ENCODE measurements at places on chromosomes 13 and 19.

DNA sequence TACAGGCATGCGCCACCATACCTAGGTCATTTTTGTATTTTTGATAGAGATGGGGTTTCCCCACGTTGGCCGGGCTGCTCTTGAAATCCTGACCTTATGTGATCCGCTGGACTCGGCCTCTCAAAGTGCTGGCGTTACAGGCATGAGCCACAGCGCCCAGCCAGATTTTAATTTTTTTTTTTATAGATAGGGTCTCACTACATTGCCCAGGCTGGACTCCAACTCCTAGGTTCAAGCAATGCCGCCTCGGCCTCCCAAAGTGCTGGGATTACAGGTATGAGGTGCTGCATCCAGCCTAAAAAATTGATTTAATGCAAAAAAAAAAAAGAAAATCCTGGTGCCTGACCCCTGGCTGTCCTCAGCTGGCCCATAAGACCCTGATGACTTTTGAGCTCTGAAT lies 24.9 kb upstream of the CERS4 start:
- DNase-seq = no peak

DNA sequence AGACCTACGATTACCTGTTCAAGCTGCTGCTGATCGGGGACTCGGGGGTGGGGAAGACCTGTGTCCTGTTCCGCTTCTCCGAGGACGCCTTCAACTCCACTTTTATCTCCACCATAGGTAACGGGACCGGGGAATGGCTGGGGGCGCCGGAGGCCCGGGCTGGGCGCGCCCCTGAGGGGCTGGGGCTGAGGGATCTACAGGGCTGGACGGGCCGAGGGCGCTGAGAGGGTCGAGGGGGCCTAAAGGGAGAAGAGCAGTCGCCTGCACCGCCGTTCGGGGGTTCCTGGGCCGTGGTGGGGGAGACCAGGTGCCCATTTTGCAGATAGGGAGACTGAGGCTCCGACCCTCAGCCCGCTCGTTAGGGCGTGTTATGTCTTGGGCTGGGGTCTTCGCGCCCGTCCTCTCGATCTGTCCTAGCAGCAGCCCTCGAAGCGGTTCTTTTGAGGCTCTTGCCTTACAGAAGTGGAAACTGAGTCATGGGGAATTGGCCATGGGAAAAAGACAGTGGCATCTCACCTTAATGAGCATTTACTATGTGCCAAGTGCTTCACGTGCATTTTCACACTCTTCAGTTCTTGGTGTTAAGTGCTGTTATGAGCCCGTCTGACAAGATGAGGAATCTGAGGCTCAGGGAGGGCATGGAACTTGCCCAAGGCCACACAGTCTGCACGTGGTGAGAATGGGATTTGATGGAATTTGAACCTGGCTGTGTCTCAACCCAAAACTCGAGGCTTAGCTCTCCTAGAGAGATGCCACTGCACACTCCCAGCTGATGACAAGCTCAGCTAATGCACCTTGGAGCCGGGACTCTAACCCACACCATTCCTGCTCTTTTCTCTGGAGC lies 442 bp downstream of the RAB8A start:
- no peak for DNase-seq

- no peak for DNase-seq
Measured at GRCh38 chr13:31372454-31372853, 172.7 kb downstream of the B3GLCT start.

GRCh38 chr19:12346896-12347295 lies 13.5 kb upstream of the ZNF563 start:
- DNase-seq = no peak

GRCh38 chr19:30160426-30160825 lies 211.8 kb upstream of the ZNF536 start:
- DNase-seq = no peak

GRCh38 chr13:105403086-105403485 lies 1132.4 kb downstream of the EFNB2 start:
- no peak for DNase-seq

GRCh38 chr13:40653527-40654318 lies 12.7 kb downstream of the FOXO1 start:
- DNase-seq = no peak

DNA sequence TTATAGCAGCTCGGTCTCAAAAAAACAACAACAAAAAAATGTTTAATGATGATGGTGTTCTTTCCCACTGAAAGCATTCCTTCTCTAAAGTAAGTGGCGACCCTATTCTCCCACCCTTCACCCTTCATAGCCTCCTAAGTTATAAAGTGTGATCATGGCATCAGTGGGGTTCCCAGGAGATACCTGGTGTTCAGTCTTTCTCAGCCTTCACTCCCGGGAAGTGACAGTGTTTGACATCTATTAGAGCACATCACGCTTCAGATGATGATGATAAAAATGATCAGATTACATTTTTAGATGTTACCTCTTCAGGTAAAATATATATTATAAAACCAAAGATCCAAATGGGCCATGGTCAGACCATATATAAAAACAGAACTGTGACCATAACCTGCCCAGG lies 51.0 kb downstream of the TGDS start:
- no peak for DNase-seq

- no peak for DNase-seq
Measured at GRCh38 chr19:18660051-18660910, 23.2 kb upstream of the CRTC1 start.

DNA sequence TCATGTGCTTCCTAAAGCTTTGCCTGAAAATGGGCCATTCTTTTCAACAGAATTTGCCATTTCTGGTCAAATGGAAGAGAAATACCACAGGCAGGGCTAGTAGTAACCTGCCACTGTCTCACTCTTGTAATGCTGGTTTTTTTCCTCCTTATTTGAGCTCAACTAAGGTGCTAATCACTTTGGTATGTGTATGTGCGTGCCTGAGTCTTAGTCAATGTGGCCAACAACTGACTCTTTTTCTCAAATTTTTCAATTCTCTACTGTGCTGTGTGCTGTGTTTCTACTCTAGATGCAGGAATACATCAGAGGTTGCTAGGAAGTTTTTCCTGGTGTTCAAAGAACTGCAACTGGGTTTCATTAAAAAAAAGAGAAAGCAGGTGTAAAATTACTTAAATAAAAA lies 870.2 kb downstream of the EFNB2 start:
- DNase-seq = no peak

All from bone marrow (tissue), 2 donors.